ENCODE measurements at places on chromosomes 1 and 21.

DNA sequence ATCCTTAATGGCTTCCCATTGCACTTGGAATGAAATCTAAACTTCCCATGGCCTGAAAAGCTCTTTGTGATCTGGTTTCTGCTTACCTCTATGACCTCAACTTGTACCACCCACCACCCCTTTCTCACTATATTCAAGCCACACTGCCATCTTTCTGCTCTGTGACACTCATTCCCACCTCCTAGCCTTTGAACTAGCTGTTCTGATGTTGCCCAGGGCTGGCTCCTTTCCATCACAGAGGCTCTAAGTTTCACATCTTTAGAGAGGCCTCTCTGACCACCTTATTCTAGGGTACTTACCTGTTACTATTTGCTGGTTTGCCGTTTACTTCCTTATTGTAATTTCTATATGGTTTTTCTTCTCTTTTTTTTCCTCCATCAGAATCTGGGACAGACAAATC, 4.2 kb downstream of the MPZL1 start:
- no peak for DNase-seq

GRCh38 chr21:14572204-14572780, 26.2 kb upstream of the SAMSN1 start:
- DNase-seq, result no peak

GRCh38 chr1:99644279-99645004, 1.5 kb upstream of the PALMD start:
- DNase-seq, result no peak

DNA sequence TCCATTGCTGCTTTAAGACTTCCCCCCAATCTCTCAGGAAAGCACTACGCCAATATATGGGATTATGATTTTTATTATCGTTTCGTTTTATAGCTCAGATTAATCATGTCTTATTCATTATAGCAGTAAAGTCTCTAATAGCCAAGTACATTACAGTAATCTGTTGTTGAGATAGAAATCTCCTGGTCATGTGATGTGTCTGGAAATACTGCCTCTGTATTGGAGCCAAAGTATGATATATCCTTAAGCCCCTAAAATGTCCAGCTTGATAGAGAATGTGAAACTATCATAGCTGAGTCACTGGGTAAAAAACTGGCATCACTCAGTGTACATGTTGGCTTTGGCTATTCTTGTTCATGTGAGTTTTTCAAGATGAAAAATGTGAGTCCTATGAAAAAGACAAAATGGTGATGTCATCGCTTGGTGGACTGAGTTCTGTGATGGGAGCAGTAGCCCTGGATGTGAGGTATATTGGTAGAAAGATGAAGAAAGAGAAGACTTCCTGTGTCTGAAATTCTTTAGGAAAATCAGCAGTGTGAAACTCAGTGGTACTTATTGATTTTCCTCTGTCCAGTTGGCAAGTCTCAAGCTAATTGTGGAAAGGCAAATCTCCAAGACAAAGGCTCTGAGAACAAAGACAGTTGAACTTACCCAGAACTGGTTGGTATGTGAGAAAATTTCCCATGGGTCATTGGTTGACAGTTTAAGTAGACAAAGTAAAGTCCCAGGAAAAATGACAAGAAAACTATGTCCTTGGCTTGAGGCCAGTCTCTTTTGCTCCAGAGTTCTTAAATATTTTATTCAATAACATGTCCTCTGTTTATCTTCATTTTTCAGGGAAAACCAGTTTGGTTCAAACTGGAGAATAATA, 76.2 kb downstream of the BRINP2 start:
- no peak for DNase-seq

DNA sequence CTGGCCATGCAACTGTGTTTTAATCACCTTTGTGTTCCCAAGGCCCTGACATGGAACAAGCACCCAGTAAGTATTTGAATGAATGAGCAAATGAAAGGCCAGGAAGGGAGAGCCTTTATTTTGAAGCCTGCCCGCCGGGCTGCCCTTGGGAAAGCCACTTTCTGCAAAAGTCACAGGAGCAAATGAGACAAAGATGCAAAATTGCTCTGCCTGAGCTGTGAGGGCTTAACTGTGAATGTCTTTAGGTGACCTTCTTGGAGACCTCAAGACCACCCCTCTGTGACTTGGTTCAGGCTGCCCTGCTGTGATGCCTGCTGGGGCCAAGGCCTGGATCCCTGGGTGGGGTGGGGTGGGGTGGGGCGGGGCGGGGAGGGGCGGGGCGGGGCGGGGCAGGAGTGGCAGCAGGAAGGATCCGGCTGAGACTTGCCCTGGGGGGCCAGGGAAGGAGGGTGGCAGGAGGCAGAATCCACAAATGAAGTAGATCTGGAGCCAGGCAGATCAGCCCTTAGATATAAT, 54.0 kb downstream of the RUNX3 start:
- no peak for DNase-seq

DNA sequence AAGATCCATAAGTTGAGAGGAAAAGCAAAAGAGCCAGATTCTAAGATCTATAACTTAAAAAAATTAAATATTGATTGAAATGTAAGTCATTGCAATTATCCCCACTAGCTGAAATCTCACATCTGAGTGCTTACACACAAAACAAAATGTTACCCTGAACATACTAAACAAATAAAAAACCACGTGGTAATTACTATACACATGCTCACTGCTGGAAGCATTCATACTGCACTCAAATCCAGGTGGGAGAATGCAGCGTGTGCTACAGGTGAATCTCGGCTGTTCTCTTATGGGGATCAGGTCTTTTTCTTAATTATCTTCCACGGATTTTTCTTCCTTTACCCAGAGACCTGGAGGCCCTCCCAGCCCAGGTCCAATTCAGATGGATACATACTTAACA, 74.3 kb downstream of the SDC3 start:
- DNase-seq, result no peak

DNA sequence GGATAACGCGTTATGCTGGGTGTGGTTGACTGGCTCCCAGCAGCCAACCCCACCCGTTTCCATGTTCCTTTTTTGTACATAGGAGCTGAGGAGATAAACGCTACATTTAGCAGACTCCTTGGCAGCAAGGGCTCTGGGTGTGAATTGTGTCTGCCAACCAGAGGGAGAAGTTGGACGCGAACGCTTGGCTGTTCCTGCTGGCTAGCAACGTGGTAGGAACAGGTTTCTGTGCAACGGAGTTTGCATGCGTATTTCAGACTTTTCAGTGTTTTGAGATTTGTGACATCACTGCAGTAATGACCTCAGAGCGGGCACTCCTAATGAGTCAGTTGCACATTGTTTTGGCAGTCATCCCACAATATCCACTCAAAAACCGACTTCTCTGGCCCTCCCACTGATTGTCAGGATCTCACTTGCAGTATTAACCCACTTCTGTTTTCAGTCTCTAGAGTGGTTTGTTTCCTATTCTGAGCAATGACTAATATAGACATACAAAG, 98.7 kb upstream of the RGS1 start:
- no peak for DNase-seq

DNA sequence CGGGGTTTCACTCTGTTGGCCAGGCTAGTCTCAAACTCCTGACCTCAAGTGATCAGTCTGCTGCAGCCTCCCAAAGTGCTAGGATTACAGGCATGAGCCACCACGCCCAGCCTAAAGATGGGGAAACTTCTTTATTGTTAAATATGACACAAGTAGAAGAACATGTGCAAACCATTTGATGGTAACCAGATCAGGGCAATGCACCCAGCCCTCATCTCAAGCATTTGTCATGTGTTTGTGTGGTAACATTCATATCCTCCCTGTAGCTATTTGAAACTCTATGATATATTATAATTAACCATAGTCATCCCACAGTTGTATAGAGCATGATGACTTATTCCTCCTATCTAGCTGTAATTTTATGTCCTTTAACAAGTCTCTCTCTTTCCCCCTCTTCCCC, 119.5 kb upstream of the TMPRSS2 start:
- DNase-seq, result no peak

- DNase-seq, result no peak
Measured at GRCh38 chr1:39898648-39899603, 2.8 kb downstream of the MYCL start.

- DNase-seq, result no peak
Measured at GRCh38 chr1:187374082-187374481, 545.3 kb downstream of the PLA2G4A start.

DNA sequence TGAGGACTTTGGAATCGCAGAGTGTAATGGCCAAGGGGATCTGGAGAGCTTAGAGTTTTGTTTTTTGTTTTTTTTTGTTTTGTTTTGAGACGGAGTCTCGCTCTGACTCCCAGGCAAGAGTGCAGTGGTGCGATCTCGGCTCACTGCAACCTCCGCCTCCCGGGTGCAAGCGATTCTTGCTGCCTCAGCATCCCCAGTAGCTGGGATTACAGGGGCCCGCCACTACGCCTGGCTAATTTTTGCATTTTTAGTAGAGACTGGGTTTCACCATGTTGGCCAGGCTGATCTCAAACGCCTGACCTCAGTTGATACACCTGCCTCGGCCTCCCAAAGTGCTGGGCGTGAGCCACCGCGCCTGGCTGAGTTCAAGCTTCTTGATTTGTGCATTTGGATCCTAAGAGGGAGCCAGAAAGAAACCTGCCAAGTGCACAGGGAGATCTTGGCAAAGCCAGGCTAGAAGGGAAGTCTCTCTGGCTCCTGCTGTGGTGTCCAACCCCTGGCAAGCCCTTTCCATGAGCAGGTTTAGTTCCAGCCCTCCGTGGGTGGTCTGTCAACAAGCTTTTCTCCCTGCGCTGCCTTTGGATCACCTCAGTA, 852 bp downstream of the FAAH start:
- no peak for DNase-seq

GRCh38 chr1:3391711-3392110, 62.8 kb upstream of the ARHGEF16 start:
- DNase-seq, result no peak

DNA sequence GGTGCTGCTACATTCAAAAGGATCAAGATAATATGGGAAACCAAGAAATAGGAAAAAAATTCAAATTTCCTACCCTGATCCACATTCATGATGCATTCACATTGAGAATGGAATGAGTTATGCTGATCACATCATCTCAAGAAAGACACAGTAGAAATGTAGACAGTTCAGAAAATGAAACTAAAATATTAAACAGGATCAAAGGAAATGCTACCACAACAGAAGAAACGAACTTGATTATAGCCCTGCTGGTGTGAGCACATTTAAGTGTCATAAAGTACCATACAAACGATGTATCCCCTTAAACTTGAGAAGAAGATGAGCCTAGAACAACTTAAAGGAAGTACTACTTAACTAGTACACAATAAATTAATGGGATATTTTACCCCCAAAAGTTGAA, 21.3 kb downstream of the SYDE2 start:
- no peak for DNase-seq
